ENCODE measurements at places on chromosomes 2 and 18. TPM values are rescaled to one million over a fixed set of nuclear protein-coding genes. Genes with fewer than 3 reads are reported as not detected.
A peak's percentile ranks its signal among the peaks of the same experiment; 100 is the strongest.

The EFEMP1 gene
- 3.5 TPM for total RNA-seq

- peak overlapping the region; percentile 93 for H3K4me3 ChIP-seq
- H3K4me1 ChIP-seq = peaks cover 5% of the 10 kb centered on the region
- H3K36me3 ChIP-seq = no peaks in the 10 kb centered on the region
- H3K27me3 ChIP-seq = no peaks in the 10 kb centered on the region
Measured at GRCh38 chr2:196169516-196169915, 1.9 kb downstream of the STK17B start.

GRCh38 chr2:83823229-83823628 is 635.9 kb downstream of the SUCLG1 start:
- no peaks in the 10 kb centered on the region for H3K4me1 ChIP-seq
- H3K4me3 ChIP-seq = no peak overlapping the region
- H3K27ac ChIP-seq = no peak overlapping the region
- H3K36me3 ChIP-seq = no peaks in the 10 kb centered on the region

DNA sequence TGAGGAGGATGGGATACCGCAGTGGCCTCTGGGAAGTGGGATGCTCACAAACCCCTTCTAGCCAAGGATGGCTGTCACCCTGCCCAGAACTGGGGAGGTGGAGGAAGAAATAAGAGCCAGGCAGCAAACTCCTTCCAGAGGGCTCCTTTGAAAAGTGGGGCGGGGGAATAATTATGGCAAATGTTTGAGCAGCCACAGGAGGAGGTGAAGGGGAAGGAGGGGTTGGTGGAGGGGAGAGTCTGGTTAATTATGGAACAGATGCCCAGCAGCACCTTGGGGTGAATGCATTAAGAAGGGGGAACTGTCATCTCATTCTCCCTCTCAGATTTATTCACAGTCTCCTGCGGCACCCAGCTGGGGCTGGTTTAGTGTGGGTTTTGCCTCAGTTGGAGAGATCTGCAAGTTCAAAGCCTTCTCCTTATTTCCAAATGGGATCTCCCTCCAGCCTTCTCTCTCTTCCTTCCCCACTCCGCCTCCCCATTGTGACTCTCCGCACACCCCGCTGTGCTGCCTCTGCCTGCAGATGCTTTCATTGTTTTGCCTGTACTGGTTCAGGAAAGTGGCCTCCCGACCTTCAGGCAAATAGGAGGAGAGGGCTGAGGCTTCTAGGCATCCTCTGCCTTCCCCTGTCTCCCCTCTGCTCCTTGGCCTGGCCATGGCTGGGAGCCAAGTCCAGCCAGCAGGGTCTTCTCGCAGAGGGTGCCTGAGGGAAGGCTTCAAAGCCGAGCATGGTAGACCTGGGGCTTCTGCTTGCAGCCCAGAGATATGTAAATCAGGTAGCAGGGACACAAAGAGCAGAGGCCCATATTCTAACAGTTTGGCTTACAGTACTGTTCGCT is 457.2 kb upstream of the MEX3C start:
- H3K27ac ChIP-seq = no peak overlapping the region
- peak; percentile 82 for DNase-seq
- H3K36me3 ChIP-seq = no peaks in the 10 kb centered on the region
- no peak overlapping the region for H3K4me3 ChIP-seq
- H3K4me1 ChIP-seq = peaks cover 2% of the 10 kb centered on the region

The ARID5A gene
- total RNA-seq = 3.8 TPM

DNA sequence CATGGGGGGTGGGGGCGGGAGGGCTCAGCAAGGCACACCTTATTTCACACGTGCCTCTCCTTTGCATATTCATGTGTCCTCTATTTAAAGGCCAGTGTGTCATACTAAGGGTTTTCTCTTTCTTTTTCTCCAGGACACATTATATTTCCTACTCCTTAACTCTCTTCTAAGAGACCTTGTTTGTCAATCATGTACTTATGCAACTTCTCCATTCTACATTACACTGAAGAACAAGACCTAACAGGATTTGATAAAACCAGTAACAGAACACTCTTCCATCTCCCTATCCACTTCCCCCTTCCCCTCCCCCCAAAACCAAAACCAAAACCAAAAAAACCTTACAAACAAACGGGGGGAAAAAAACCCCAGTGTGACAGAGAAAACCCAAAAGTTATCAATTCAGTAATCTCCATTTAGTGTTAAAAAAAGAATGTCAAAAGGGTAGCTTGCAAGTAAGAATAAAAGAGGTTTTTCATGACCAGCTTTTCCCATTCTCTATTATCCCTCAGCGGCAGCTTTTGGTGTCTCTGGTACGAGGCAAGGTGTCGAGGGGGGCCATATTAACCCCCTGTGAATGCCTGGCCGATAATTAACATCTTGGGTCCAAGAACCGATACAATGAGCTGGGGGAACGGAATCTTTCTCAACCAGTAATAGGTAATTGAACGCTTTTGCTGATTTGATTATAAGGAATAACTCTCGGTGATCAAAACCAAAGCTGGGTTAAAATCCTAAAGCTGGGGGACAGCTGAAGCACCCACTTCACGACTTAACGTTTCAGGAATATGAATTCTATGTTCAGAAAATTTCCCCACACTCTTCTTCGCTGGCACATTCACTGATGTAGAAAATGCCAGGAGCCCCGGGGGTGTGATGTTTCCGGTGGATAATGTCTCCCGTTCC is 191.0 kb upstream of the TCF4 start:
- no peaks in the 10 kb centered on the region for H3K4me1 ChIP-seq
- no peaks in the 10 kb centered on the region for H3K27me3 ChIP-seq
- DNase-seq = no peak
- H3K36me3 ChIP-seq = no peaks in the 10 kb centered on the region

GRCh38 chr18:73288813-73289212 is 421.0 kb upstream of the NETO1 start:
- H3K4me3 ChIP-seq = no peak overlapping the region
- H3K27ac ChIP-seq = no peak overlapping the region
- H3K36me3 ChIP-seq = no peaks in the 10 kb centered on the region
- no peak for DNase-seq

DNA sequence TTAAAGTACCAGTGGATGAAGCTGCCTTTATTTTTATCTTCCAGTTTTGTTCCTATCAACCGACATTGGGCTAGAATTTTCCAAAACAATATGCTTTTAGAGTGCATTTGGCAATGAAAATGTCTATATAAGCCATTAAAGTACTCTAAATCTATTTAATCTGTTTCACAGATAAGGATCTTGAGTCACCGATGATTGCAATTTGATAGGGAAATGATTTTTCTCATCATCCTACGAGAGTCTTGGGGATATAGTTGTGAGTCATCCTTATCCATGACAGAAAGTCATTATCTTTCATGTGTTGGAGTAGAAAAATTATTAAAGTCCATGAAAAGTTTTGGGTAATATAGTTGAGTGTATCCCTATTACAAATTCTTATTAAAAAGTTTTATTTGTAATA is 26.1 kb downstream of the SLC39A10 start:
- no peak overlapping the region for H3K27ac ChIP-seq
- no peak overlapping the region for H3K4me3 ChIP-seq
- peaks cover 3% of the 10 kb centered on the region for H3K4me1 ChIP-seq
- no peak for DNase-seq
- H3K36me3 ChIP-seq = peaks cover 14% of the 10 kb centered on the region

The CPO gene
- total RNA-seq = 0.66 TPM

DNA sequence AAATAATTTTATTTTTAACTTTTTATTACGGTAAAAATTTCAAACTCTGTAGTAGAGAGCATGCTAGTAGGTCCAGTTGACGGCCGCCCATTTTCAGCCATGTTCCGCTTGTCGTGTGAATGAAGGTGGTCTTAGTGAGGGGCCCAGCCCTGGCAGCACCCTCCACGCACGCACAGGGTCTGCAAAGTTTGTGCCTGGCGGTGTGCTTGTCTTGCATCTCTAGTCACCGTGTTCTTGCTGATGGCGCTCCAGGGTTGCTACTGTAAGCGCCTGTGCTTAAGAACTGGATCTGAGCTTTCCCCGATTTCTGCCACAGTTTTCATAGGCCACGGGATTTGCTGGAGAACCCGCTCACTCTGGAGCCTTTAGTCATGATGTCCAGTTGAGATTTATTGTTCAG is 28.9 kb downstream of the LDLRAD4 start:
- peak; percentile 10 for DNase-seq
- no peaks in the 10 kb centered on the region for H3K4me1 ChIP-seq
- no peaks in the 10 kb centered on the region for H3K27me3 ChIP-seq
- no peak overlapping the region for H3K27ac ChIP-seq
- no peaks in the 10 kb centered on the region for H3K36me3 ChIP-seq

DNA sequence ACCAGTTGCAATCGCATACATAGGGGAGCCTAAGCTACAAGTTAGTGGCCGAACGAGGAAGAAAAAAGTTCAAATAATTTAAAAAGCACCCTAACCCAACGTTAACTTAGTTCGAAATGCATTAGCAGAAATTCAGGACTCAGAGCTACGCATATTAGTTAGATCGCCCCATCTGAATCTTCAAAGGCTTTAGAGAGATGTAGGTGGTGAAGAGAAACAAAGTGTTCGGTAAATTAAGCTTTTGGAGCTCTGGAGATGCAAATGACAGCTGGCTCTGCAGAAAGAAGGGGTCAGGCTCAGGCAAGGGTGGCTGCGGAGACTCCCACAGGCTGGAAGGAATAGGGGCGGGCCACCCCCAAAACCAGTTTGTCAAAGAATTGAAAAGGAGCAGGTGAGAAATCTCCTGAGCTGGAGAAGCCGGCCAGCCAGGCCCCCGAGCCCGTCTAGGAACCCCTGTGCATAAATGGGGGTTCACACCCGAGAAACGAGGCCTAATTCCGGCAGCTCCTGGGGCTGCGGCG is 621 bp downstream of the TXNL1 start:
- no peaks in the 10 kb centered on the region for H3K27me3 ChIP-seq
- no peaks in the 10 kb centered on the region for H3K4me1 ChIP-seq
- H3K4me3 ChIP-seq = peak overlapping the region; percentile 98
- DNase-seq = no peak
- no peak overlapping the region for H3K27ac ChIP-seq

The FAM161A gene
- 13.3 TPM for total RNA-seq

Measured in H9 (cell line).